ENCODE measurements at places on chromosomes 6 and 20.
A peak's percentile ranks its signal among the peaks of the same experiment; 100 is the strongest.

DNA sequence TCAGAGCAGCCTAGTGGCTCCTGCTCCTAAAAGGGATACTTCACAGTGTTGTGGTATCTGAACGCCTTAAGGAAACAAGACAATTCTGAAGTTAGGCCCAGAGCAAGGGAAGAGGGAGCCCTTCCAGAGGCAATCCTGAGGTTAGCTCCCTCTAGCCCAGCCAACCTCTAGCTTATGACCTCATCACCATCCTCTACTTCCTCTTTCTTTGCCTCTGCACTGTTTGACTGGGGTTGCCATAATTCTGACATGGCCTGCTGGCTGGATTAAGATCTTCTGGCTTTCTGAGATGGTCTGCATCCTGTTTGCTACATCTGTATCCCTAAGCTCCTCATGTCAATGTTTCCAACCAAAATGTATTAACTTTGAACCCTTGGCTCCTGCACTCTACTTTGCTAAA, 23.3 kb upstream of the BMP2 start:
- DNase-seq = no peak

- no peak for DNase-seq
Observed at GRCh38 chr6:37515712-37516075, 16.0 kb upstream of the CCDC167 start.

DNA sequence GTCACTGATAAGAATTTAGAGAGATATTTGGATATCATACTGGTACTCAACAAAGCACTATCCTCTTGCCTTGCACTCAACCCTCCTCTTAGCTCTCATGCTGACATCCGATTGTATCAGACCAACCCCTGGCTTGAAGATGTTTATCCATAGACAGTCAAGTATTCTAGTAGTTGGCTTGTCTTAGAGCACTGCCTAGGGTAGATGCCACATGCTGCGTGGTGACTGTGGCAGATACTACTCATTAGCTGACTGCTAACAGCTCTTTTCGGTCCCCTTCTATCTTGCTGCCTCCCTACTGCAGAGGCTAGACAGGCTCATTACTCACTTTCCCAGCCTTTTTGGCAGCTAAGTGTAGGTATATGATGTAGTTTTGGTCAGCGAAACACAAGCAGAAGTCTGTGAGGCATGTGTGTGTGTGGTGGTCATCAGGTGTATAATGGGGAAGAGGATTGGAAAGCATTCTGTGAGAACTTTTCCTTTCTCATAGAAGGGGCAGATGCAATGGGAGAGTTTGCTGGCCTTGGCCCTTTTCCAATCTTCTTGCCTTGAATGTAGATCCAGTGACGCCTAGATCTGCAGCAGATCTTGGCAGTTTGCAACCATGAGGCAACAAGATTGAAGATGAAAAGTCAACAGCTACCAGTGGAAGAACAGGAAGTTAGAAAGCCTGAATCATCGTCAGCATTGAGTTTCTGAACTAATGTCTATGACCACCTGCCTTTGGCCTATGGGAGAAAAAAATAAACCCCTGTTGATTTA, 4.4 kb upstream of the IFNGR1 start:
- DNase-seq = peak; percentile 45

- DNase-seq = no peak
Observed at GRCh38 chr6:67952948-67953347, 682.1 kb upstream of the ADGRB3 start.

Measured in NCI-H446 treated with DMSO at 0.1 percent for 48 hours (cell line).